ENCODE measurements at places on chromosomes 11 and 22.

GRCh38 chr11:133946541-133947318, 10.0 kb downstream of the IGSF9B start:
- DNase-seq: no peak

DNA sequence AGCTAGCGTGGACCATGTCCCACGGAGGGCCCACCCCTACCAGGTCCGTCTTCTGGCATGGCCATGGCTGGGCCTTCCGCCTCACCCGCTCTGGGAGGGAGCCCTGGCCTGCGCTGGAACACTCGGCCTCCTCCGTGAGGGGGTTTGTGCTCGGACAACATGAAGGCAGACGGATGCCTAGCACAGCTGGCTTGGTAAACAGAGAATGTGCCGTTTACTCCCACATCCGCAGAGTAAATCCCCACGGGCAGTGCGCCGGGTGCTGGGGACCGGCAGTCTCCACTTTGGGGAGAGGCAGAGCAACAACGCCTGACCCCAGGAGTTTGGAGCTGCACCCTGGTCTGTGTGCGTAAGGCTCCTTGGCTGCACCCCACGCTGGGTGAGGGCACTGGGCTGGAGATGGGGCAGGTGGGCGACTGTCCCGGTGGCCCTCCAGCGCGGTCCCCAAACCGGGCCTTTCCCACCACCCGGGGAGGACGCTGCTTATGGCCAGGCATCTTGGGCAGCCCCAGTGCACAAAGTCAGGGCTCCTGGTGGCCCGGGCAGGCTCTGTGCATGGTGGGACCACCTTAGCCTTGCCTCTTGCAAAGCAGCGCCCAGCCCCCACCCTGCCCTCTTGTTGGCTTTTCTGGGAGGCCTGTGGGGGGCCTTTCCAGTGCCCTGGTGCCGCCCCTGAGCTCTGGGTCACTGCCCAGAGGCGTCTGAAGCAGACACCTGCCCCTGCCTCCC, 30.7 kb upstream of the MUC5AC start:
- DNase-seq: no peak

DNA sequence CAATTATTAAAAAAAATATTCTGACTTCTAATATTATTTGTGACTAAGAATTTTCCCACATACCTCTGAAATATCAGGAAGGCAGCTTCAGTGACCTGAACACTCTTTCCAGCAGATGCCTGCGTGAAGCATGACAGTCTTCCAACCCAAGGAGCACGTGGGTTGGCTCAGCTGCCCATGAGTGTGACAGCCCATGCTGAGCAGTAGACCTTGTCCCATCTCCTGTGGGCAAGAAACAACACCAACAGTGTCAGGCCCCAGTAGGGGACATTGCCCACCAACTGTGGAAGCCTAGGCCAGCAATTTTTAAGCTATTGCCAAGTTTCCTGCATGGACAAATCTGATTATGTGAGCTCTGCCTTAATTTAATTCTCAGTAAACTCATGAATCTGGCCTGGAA, 66.4 kb upstream of the OLFML1 start:
- no peak for DNase-seq

- no peak for DNase-seq
Observed at GRCh38 chr11:66937193-66937733, 20.9 kb downstream of the PC start.

DNA sequence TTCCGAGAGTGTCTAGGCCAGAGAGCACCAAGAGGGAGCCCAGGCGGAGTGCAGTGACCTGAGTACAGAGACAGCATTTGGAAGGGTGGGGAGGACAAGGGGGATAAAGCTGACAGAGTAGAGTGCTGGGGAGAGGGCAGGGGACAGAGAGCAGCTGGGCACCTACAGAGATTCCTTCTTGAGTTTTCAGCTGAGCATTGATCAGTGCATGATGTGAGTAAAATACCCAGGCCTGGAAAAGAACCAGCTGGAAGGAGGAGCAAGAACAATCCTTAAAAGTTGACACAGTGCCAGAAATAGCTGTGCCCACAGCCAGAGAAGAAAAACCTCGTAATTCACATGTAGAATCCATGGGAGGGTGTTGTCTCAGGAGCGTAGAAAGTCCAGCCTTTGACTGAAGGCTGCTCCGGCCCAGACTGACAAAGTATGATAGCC, 33.9 kb upstream of the PANX2 start:
- no peak for DNase-seq

GRCh38 chr11:111457731-111458368, 54.3 kb downstream of the BTG4 start:
- no peak for DNase-seq

DNA sequence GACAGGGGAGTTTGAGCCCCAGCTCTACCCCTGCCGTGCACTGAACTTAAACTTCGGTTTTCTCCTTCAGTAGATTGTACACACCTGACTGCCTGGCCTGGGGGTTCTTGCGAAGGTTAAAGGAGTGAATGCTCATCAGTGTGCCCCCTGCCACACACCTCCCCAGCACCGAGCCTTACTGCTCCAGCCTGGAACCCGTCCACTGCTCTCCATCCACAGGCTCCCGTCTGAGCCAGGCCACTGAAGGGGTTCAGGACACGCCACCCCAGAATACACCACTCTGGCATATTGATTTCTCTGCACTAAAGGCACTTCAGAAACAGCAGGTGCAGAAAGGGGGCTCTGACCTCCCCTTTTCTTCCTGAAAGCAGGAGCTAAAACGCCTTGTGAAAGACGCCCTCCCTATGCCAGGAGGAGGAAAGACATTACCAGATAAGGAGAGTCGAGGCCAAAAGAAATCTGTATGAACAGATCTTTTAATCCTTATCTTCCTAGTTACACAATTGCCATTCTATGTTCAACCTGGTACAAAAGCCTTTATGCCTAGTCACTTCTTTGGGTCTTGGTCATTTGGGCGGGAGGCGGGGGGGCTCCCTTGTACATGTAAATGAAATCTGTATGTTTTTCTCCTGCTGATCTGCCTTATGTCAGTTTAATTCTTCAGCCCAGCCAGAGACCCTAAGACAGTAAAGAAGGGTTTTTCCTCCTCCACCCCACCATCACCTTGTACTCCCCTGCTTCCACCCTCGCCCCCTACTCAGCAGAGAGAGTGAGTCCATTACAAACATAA, 1.9 kb upstream of the SSTR3 start:
- no peak for DNase-seq

DNA sequence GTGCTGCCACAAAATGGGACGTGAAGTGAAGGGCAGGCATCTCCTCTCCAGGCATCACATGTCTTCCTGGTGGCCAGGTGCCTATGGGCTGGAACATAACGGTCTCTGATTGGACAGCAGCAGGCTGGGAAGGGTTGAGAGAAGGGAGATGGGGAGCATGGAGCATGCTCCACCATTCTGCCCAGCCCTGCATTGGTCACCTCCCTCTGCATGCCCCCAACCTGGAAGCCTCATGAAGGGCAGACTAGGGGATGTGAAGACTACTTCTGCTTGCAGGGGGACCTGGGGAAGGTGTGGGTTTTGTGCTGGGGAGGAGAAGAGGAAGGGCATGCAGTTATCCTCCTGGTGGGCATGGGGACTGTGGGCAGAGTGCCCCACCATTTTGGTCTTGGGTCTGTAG, 782.2 kb downstream of the TBC1D22A start:
- DNase-seq: no peak

Data from stimulated activated CD8-positive, alpha-beta memory T cell treated with anti-CD3 and anti-CD28 coated beads, Interleukin-4, amount 100 ng/mL, for 4 hours (primary cell).